SJSA1 (cell line): ENCODE measurements at places on chromosomes 2 and 18.

GRCh38 chr2:121200419-121201315, 84.3 kb downstream of the TFCP2L1 start:
- no peak for DNase-seq
- no peak overlapping the region for H3K27ac ChIP-seq
- H3K36me3 ChIP-seq, result no peaks in the 10 kb centered on the region
- no peak overlapping the region for H3K4me3 ChIP-seq
- H3K27me3 ChIP-seq, result no peaks in the 10 kb centered on the region

DNA sequence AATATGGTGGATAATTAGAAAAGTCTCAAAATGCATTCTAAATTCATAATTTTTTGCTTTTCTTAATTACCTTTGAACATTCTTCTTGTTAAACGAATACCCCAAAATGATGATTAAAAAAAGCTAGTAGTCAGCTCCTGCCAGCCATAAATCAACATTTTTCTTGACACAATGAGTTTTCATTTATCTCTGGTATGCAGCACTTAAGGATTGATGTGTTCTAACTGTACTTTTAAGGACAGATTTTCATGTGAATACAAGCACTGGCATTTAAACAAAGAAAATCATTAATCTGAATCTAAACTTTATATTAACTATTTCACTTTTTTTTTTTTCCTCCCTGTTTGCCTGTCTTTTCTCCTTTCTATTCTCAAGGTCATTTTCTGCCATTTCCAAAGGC, 976.8 kb downstream of the TMEM182 start:
- no peaks in the 10 kb centered on the region for H3K36me3 ChIP-seq
- no peak overlapping the region for H3K4me3 ChIP-seq
- no peak overlapping the region for H3K27ac ChIP-seq
- no peaks in the 10 kb centered on the region for H3K27me3 ChIP-seq
- H3K4me1 ChIP-seq, result no peaks in the 10 kb centered on the region

DNA sequence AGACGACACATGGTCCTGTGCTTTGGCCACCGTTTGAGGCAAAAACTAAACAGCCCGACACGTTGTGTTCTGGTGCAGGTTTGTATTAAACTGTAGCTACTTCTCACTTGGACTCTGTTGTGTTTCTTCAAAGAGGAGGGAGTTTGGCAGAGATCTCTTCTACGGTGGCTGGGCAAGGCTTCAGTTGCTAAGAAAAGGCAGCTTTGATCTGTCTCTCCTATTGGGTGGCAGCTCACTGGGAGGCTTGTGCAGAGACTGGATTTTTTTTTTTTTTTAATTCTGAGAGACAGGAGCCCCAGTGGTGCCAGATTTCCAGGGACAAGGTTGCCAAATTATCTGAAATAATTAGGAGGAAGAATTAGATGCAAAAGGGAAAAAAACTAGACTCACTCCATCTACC, 20.2 kb upstream of the MAPRE3 start:
- DNase-seq, result no peak
- peaks cover 38% of the 10 kb centered on the region for H3K27me3 ChIP-seq
- H3K36me3 ChIP-seq, result no peaks in the 10 kb centered on the region
- peaks cover 22% of the 10 kb centered on the region for H3K4me1 ChIP-seq
- no peak overlapping the region for H3K4me3 ChIP-seq

- DNase-seq, result no peak
- no peaks in the 10 kb centered on the region for H3K36me3 ChIP-seq
- H3K4me1 ChIP-seq, result peaks cover 37% of the 10 kb centered on the region
- H3K27me3 ChIP-seq, result no peaks in the 10 kb centered on the region
- H3K27ac ChIP-seq, result no peak overlapping the region
- H3K4me3 ChIP-seq, result no peak overlapping the region
Observed at GRCh38 chr2:241933179-241933911, 63.8 kb downstream of the RTP5 start.

DNA sequence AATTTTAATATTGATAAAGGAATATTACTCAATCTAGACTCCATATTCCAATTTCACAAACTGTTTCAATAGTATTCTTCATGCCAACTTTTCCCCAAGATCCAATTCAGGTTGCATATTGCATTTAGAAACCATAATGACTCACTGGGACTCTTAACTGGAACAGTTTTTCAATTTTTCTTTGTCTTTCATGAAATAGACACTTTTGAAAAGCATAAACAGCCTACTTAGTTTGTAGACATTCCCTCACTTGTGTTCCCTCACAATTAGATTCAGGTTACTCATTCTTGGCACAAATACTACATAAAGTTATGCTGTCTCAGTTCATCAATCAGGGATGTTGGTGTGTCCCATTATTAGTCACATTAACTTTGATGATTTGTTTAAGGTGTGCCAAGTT, 1768.4 kb upstream of the PIK3C3 start:
- H3K27me3 ChIP-seq, result no peaks in the 10 kb centered on the region
- H3K27ac ChIP-seq, result no peak overlapping the region
- H3K4me1 ChIP-seq, result no peaks in the 10 kb centered on the region
- DNase-seq, result no peak
- H3K4me3 ChIP-seq, result no peak overlapping the region

GRCh38 chr2:121387591-121388325, 102.8 kb upstream of the TFCP2L1 start:
- no peak for DNase-seq
- H3K36me3 ChIP-seq, result peaks cover 33% of the 10 kb centered on the region
- no peak overlapping the region for H3K27ac ChIP-seq
- peaks cover 23% of the 10 kb centered on the region for H3K4me1 ChIP-seq

DNA sequence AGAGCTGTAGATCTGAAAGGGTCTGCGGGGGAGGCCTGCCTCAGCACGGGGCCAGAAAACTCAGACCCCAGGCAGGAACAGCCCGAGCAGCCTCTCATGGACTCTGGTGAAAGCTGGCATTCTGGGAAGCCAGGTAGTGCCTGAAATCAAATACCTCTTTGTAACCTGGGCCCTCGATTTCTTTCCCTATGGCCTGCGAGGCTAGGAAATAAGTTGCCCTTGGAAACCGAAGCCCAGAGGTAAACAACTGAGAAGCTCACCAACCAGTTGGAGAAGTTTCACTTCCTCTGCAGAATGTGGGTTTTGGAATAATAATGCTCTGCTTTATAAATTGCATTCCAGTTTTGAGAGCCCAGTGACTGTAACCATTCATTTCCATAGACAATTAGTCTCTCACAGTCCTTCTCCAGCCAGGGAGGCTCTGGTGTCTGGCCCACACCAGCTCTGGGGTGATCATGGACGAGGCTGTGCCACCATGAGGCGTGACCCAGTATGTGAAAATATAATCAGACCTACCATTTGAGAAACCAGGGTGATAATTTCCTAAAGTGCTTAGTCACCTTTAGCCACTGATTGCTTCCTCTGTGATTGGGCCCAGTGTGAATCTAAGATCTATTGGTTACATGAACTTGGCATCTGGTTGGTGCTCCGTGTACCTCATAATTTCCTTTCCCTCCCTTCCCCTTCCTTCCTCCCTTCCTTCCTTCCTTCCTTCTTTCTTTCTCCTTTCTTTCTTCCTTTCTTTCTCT, 133.1 kb upstream of the PELI1 start:
- peaks cover 49% of the 10 kb centered on the region for H3K4me1 ChIP-seq
- H3K4me3 ChIP-seq, result no peak overlapping the region
- H3K27ac ChIP-seq, result peak overlapping the region; percentile 97
- no peaks in the 10 kb centered on the region for H3K36me3 ChIP-seq

GRCh38 chr2:152432206-152432653, 97.3 kb downstream of the FMNL2 start:
- no peaks in the 10 kb centered on the region for H3K4me1 ChIP-seq
- H3K4me3 ChIP-seq, result no peak overlapping the region
- no peaks in the 10 kb centered on the region for H3K27me3 ChIP-seq
- DNase-seq, result no peak
- no peak overlapping the region for H3K27ac ChIP-seq

DNA sequence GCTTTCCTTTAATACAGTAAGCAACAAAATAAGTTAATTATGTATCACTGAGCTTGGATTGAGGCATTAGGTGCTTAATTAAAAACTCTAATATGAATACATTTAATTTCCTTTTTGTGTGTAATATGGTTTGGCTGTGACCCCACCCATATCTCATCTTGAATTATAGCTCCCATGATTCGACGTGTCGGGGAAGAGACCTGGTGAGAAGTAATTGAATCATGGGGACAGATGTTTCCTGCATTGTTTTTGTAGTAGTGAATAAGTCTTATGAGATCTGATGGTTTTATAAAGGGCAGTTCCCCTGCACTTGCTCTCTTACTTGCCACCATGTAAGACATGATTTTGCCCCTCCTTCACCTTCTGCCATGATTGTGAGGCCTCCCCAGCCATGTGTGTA, 325.4 kb upstream of the CDH7 start:
- H3K4me1 ChIP-seq, result no peaks in the 10 kb centered on the region
- H3K4me3 ChIP-seq, result no peak overlapping the region
- no peaks in the 10 kb centered on the region for H3K36me3 ChIP-seq
- DNase-seq, result no peak
- no peak overlapping the region for H3K27ac ChIP-seq
- H3K27me3 ChIP-seq, result no peaks in the 10 kb centered on the region

GRCh38 chr2:188068093-188068492, 223.6 kb upstream of the GULP1 start:
- no peak overlapping the region for H3K27ac ChIP-seq
- H3K4me3 ChIP-seq, result no peak overlapping the region
- peak; percentile 7 for DNase-seq

GRCh38 chr18:70387027-70387426, 98.2 kb downstream of the SOCS6 start:
- H3K36me3 ChIP-seq, result no peaks in the 10 kb centered on the region
- peaks cover 18% of the 10 kb centered on the region for H3K4me1 ChIP-seq
- no peak overlapping the region for H3K4me3 ChIP-seq
- H3K27me3 ChIP-seq, result no peaks in the 10 kb centered on the region
- H3K27ac ChIP-seq, result no peak overlapping the region

DNA sequence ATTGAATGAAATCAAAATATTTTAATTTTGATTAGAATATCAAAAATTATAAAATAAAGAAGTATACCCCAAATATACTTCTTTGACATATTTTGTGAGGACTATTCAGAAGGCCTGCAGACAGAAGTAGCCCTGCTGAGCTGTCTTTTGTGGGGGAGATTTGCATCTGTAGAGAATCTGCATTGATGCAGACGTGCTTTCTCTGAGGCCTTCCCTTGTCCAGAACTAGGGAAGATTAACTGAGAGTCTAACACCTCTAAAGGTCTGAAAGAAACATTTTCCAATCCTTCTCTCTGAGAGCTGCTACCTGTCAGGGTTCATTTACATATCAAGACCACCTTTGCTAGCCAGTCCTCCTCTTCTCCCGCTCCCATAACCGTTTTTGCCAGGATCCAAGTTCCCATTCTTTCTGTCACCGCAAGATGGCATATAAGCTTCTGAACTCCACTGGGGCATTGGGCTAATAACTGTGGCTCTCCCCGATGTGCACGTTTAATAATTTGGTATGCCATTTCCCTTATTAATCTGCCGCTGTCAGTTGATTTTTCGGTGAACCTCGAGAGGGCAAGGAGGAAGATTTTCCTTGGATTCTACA, 510.4 kb upstream of the CNTNAP5 start:
- no peak overlapping the region for H3K4me3 ChIP-seq
- H3K27ac ChIP-seq, result no peak overlapping the region
- H3K4me1 ChIP-seq, result no peaks in the 10 kb centered on the region
- no peak for DNase-seq
- H3K27me3 ChIP-seq, result no peaks in the 10 kb centered on the region

- peaks cover 74% of the 10 kb centered on the region for H3K36me3 ChIP-seq
- no peak overlapping the region for H3K27ac ChIP-seq
- H3K27me3 ChIP-seq, result no peaks in the 10 kb centered on the region
- H3K4me3 ChIP-seq, result no peak overlapping the region
Observed at GRCh38 chr2:53939656-53940055, 31.1 kb downstream of the PSME4 start.

GRCh38 chr18:33836564-33836963, 258.5 kb downstream of the ASXL3 start:
- H3K4me1 ChIP-seq, result no peaks in the 10 kb centered on the region
- no peak overlapping the region for H3K4me3 ChIP-seq
- no peak overlapping the region for H3K27ac ChIP-seq
- H3K36me3 ChIP-seq, result no peaks in the 10 kb centered on the region
- no peaks in the 10 kb centered on the region for H3K27me3 ChIP-seq
- no peak for DNase-seq

DNA sequence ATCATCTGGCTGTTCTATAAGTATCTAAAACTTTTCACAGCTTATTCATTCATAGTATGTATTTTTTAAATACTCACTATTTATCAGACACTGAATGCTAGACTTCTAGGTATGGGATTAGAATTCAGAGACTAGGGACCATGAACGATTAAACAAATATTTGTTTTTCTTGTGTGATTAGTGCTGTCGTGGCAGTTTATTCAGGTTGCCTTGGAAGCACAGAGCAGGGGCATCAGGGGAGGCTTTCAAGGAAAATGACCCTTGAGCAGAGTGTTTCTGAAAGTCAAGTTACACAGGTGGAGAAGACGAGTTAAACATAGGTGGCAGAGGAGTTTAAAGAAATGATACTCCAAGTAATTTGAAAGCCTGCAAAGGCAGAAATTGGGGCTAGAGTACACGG, 5.7 kb downstream of the SPOPL start:
- H3K4me1 ChIP-seq, result peaks cover 6% of the 10 kb centered on the region; the same call in 1 of the 2 replicates
- no peaks in the 10 kb centered on the region for H3K36me3 ChIP-seq
- H3K27me3 ChIP-seq, result no peaks in the 10 kb centered on the region
- no peak overlapping the region for H3K27ac ChIP-seq
- H3K4me3 ChIP-seq, result no peak overlapping the region
- no peak for DNase-seq

DNA sequence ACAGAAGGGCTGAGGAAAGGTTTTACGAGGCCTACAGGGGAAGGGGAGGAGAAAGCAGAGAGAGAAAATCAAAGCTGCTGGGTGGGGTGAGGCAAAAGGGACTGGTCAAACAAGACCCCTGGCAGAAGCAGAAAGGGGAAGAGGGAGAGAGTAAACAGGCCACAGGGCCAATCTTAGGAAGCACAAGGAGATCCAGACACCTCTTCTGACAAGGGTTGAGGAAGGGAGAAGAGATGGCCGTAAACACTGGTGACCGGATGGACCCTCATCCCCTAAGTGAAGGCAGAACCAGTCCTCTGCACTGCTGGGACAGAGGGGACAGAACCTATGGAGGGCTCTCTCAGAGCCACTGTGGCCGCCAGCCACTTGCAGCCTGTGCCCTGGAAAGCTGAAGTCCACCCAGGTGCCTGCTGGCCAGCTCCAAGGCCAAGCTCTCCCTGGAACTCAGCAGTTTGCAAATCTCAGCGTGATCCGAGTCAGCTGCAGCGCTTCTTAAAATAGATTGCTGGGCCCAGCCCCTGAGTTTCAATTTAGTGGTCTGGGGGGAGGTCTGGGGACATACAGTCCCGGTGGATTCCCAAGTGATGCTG, 108.8 kb downstream of the TMEM163 start:
- no peaks in the 10 kb centered on the region for H3K27me3 ChIP-seq
- H3K36me3 ChIP-seq, result no peaks in the 10 kb centered on the region
- no peak overlapping the region for H3K4me3 ChIP-seq
- H3K27ac ChIP-seq, result no peak overlapping the region
- H3K4me1 ChIP-seq, result no peaks in the 10 kb centered on the region

DNA sequence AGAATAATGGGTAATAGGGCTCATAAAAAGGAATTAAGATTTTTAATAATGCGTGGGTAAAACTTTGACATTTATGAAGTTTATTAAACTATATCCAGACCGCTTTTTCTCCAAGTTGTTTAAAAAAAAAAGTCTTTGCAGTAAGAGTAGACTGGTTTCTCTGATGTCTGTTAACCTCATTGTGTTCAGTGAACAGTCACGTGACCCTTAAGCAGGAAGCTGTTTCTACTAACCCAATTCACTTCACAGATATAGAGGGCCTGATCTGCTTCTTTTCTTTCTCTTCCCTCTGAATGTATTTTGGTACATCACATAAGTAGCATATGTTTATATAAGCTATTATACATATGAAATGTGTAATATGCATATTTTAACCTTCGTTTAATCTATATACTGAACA, 1011.3 kb upstream of the CELF4 start:
- no peaks in the 10 kb centered on the region for H3K27me3 ChIP-seq
- no peaks in the 10 kb centered on the region for H3K4me1 ChIP-seq
- no peak overlapping the region for H3K27ac ChIP-seq
- no peak overlapping the region for H3K4me3 ChIP-seq
- no peak for DNase-seq
- H3K36me3 ChIP-seq, result no peaks in the 10 kb centered on the region
